Immature natural killer cell (primary cell): ENCODE measurements at places on chromosomes 1 and 21. TPM values are rescaled to one million over a fixed set of nuclear protein-coding genes. Genes with fewer than 3 reads are reported as not detected.

SMIM1 gene
- polyA plus RNA-seq = not detected

SLC6A17 gene
- polyA plus RNA-seq = not detected

FAF1 gene
- 31.1 TPM for polyA plus RNA-seq

TRIM67 gene
- polyA plus RNA-seq = not detected
